ENCODE measurements at places on chromosomes 12 and 14.

DNA sequence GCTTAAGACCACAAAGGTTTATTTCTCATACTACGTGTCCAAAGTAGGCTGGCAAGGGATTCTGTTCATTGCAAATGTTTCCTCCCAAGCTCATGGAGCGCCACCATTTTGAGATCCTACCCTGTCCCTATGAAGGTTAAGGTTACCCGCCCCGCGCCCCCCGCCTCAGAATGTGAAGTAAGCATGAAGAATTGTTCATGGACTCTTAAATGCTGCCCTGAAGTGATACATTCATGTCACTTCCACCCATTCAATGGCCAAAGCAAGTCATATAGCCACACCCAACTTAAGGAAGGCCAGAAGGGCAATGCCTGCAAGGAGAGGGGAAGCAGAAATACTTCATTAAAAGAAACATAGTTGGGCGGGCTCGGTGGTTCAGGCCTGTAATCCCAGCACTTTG, 4.2 kb downstream of the TMEM253 start:
- DNase-seq: no peak

DNA sequence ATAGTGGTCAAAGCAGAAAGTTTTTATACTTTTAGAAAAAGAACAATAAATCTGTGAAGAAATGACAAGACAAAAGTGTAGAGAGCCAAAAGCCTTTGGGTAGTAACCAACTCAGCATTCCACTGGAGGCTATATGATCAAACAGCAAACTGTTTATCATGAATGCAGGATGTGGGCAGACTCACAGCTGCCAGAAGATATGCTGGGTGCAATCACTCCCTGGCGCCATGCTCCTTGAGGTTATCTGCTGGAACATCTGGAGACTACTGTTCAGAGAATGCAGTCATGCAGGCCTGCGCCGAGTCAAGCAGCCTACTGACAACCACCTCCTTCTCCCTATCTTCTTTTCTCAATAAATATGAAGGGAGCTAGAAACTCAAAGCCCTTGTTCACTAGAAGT, 49.0 kb upstream of the SLC8A3 start:
- DNase-seq: no peak

GRCh38 chr12:32549675-32550079, 129.4 kb upstream of the DNM1L start:
- no peak for DNase-seq

GRCh38 chr12:26736563-26737486, 96.2 kb downstream of the ITPR2 start:
- no peak for DNase-seq

- DNase-seq: no peak
Measured at GRCh38 chr14:36988989-36989388, 183.4 kb downstream of the SLC25A21 start.
